BJ (cell line): ENCODE measurements at places on chromosomes 13 and 19.
A peak's percentile ranks its signal among the peaks of the same experiment; 100 is the strongest.

- DNase-seq = no peak
These were observed 44.3 kb upstream of the KLF2 start for GRCh38 chr19:16280306-16280705.

DNA sequence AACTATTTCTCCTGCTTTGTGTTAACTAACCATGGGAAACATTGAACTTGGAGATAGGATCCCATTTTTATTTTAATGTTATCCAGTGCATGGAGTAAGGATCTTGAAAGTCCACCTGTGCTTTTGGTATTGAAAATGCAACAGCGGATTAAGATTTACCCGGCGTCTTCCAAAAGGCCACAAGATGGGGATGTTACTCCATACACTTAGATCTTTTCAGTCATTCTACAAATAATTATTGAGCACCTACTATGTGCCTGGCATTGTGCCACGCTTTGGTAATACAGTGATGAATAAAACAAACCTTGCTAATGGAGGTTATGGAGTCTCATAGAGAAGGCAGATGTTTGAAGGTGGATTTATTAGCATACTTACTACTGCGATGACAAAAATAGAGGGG, 56.9 kb downstream of the RFC3 start:
- DNase-seq = no peak

DNA sequence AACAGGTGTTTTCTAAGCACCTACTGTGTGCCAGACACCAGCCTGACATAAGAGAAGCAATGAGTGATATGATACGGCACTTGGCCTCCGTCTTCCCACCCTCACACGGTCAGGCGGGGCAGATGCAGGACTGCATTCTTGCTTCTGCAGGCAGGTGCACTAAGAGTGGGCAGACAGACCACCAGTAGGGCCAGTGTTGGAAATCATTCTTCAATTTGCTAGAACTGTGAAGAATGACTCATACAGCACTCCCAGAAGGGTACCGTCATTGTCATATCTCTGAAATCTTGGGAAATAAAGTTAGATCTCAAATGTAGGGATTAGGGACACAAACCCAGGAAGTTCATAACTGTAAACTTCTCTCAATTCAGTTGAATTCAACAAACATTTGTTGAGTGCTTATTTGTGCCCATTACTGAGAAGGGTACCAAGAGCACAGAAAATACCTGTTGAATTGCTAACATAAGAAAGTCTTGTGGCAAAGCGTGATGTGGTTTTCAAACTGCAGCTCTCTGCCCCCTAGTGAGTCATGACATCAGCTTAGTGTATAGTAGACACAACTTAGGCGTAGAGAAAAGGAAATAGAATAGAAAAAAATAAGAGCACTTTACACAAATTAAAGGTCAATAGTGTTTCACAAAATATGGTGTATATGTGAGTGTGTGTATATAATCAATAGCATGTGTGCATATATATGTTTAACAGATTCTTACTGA, 76.1 kb downstream of the TEX26 start:
- DNase-seq = no peak

DNA sequence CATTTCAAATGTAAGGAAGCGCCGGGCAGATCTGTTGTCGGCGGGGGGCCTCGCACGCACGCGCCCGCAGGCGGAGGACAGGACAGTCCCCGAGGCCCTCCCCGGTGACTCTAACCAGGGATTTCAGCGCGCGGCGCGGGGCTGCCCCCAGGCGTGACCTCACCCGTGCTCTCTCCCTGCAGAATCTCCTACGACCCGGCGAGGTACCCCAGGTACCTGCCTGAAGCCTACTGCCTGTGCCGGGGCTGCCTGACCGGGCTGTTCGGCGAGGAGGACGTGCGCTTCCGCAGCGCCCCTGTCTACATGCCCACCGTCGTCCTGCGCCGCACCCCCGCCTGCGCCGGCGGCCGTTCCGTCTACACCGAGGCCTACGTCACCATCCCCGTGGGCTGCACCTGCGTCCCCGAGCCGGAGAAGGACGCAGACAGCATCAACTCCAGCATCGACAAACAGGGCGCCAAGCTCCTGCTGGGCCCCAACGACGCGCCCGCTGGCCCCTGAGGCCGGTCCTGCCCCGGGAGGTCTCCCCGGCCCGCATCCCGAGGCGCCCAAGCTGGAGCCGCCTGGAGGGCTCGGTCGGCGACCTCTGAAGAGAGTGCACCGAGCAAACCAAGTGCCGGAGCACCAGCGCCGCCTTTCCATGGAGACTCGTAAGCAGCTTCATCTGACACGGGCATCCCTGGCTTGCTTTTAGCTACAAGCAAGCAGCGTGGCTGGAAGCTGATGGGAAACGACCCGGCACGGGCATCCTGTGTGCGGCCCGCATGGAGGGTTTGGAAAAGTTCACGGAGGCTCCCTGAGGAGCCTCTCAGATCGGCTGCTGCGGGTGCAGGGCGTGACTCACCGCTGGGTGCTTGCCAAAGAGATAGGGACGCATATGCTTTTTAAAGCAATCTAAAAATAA, 18.2 kb downstream of the IL17D start:
- DNase-seq = no peak

DNA sequence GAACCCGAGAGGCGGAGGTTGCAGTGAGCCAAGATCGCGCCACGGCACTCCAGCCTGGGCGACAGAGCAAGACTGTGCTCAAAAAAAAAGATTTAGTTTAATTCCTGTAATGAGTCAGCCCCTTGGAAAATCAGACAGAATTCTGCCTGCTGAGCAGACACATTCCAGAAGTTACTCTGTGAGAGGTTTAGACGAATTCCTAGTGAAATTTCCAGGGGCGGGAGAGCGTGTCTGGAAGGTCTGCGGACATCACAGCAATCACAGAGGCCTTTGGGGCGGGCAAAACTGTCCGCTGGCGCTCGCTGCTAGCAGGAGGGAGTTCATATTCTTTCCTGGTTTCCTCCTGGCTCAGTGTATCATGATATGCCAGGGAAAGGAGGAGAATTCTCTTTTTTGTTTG, 17.5 kb downstream of the MISP start:
- DNase-seq = peak; percentile 75

- DNase-seq = no peak
These were observed 29.4 kb upstream of the PTPRS start for GRCh38 chr19:5369962-5370367.

DNA sequence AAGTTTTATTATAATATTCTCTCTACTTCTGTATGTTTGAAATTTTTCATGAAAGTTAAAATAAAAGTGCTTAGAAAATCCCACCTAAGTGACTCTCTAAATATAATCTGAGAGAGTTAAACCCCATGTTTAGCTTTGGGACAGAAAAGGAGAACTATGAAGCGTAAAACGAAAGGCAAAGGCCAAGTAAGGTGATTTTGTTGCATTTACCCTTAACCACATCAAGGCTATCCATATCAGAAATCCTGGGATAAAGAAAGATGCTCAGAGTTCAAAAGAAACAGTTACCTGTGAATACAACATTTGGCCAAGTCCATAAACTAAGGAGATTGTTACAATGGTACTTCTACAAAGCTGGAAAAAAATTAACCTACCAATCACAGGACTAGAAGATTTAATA, 31.3 kb downstream of the UBL3 start:
- DNase-seq = no peak

GRCh38 chr19:19489804-19490204, 25.5 kb downstream of the TSSK6 start:
- no peak for DNase-seq

- no peak for DNase-seq
These were observed 88.4 kb downstream of the DNAJC15 start for GRCh38 chr13:43111559-43112400.

DNA sequence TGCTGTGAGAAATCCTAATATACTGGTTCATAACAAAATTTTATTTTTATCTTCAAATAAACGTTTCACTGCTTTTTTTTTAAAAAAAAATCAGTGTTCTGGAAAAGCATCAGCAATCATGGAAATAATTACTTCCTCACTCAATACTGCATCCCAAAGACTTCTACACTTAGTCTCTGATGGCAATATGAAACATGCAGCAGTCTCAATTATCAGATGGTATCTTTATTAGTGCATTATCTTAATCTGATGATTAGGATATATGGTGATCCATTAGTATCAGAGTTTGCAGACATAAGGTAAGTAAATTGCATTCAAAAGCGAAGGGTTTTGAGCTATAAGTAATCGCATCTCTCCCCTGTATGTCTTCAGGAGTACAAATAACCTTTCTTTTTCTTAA, 218.3 kb upstream of the EDNRB start:
- DNase-seq = no peak

DNA sequence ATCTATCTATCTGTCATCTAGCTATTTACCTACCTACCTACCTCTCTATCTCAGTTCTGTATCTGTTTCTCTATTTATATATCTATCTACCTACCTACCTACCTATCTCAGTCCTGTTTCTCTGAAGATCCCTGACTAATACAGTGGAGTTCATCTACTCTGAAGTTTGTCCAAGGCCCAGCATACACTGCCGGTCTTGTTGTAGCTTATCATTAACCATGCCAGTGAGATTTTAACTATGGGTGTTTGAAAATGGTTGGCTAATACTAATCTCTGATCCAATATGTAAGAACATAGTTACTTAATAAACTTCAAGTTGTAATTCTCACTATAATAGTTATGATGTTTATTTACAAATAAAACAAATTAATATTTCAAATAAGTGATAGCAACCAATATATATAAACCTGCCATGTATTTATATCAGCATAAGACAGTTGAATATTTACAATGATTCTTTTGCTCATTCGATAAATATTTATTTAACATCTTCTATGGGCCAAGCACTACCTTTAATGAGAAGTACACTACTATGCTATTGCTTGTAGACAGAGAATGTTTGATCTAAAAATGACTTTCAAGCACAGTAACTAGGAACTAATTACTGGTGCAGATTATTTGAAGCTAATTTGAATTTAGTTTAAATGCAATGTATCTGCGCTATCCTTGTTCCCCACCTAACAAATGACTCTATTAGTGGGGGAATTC, 242.1 kb downstream of the KLF5 start:
- no peak for DNase-seq

- no peak for DNase-seq
These were observed 3.6 kb downstream of the CD37 start for GRCh38 chr19:49338691-49339300.

DNA sequence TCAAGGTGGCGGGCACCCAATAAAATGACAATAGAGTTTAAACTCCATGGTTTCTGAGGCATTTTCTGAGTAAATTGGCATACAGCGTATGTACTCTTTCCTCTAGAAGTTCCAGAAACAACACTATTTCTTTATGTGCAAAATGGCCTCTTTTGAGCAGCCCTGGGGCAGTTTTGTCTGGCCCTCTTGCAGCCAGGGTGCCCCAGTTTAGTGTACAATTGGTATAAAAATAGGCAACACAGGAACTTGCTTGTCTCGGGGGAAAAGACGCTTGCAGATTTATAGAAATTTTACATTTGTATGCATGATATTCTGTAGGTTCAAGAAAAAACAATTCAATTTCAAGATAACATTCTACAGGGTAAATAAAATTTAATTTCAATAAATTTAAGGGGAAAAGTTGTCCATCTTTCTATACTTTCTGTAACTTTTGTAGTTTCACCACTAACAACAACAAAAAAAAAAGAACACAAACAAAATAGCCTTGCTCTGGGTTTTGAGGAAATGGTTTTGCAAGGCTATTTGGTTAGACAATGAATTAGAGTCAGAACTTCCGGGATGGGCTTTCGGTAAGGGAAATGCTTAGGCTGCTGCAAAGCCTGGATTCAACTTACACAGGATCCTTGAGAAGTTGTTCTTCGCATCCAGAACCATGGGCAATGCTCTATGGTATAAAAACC, 45.3 kb downstream of the LRCH1 start:
- no peak for DNase-seq

DNA sequence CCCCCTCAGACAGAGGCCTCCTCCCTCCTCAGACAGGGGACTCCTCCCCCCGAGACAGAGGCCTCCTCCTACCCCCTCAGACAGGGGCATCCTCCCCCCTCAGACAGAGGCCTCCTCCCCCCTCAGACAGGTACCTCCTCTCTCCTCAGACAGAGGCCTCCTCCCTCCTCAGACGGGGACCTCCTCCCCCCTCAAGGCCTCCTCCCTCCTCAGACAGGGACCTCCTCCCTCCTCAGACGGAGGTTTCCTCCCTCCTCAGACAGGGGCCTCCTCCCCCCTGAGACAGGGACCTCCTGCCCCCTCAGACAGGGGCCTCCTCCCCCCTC, 13.9 kb downstream of the C3 start:
- DNase-seq = no peak

DNA sequence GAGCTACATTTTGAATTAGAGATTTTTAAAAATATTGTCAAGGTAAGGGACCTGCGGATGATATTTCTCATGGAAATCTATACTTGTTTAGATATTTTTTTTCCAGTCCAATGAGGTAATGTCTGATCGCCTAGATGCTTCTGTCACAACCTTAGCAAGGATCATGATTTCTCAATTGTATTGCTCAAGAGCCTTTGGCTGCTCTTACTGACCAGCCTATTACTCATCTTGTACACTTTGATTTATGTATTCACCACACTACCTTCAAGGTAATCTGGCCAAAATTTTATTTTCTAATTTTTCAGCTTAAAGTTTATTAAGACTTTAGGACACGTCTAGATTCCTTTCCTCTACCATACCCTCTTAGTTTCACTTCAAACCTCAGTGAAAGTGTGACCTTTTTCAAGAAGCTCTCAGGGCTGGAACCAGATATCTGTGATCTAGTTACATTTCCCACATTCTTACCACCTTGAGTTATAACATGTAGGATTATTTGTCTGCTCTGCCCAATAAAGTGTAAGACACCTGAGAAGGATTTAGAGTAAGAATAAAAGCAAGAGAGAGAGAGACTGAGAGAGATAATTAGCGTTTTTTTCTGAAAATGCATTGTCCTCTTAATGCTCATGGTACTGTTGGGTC, 197.1 kb downstream of the ITGBL1 start:
- DNase-seq = peak; percentile 33

DNA sequence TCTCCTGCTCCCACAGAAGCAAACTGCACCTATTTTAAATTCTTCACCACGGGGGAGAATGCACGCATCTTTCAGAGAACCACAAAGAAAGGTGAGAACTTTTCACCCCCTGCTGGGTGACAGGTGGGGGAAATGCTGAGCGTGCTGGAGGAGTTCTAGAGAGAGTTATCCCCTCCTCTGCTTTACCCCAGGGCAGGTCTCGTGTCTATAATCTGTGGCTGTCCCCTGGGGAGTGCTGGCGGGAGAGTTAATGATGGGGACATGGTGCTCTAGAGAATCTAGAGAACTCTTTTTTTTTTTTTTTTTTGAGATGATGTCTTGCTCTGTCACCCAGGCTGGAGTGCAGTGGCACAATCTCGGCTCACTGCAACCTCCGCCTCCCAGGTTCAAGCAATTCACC, 6.8 kb downstream of the CACNG6 start:
- DNase-seq = no peak

DNA sequence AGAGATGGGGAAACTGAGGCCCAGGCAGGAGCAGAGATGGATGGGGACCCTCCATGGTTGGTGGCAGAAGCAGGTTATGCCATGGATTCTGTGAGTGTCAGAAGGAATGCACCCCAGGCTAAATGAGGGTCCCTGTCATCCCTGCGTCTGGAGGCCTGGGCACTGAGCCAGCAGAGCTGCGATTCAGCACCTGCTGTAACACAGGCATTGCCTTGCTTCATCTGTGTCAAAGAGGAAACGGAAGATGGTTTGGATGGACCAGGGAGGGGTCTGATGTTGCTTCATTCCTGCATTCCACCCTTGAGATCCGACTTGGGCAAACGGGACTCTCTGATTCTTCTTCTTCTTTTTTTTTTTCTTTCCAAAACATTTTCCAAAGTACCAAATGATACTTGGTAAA, 1.2 kb downstream of the C5AR1 start:
- no peak for DNase-seq
